Osteoblast (primary cell): ENCODE measurements at places on chromosomes 13 and 19. TPM values are rescaled to one million over a fixed set of nuclear protein-coding genes. Genes with fewer than 3 reads are reported as not detected.

GRCh38 chr13:100106705-100107104 is 17.8 kb downstream of the PCCA start:
- no peak for DNase-seq

DNA sequence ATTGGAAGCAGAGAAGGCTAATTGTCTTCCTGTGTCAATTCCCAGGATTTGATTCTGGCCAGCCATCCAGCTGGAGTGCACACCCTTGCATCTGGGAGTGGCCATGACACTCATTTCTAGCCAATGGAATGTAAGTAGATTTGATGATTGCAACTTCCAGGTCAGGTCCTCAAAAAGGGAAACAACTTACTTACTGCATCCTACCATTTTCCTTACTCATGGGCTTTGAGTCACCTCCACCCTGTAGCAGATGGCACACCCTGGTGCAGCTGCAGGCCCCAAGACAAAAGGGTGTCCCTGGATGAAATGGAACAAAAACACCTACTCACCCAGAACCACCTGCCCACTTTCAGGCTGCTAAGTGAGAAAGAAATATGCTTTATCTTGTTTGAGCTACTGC is 27.3 kb upstream of the MPHOSPH8 start:
- DNase-seq = peak; percentile 61

DNA sequence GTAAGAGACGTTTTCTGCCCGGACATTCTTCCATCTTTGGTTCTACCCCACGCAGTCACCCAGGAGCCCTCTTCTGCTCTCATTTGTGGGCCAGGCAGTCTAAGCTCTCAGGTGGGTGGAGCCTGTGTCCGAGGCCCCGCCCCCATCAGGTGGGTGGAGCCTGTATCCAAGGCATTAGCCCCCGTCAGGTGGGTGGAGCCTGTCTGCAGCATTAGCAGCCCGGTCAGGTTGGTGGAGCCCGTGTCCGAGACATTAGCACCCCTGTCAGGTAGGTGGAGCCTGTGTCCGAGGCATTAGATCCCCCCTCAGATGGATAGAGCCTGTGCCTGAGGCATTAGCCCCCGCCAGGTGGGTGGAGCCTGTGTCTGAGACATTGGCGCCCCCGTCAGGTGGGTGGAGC is 45.5 kb upstream of the C13orf46 start:
- DNase-seq = no peak

The ZIK1 gene
- 11.2 and 11.6 TPM in 2 replicates for total RNA-seq

The IZUMO2 gene
- total RNA-seq = not detected in 2 replicates

GRCh38 chr19:7971553-7972520 is 28.4 kb upstream of the TIMM44 start:
- peak; percentile 53 for DNase-seq

The GNG8 gene
- not detected in 2 replicates for total RNA-seq

The PEAK3 gene
- under 0.01 TPM in 1 of 2 replicates, not detected in the other for total RNA-seq

DNA sequence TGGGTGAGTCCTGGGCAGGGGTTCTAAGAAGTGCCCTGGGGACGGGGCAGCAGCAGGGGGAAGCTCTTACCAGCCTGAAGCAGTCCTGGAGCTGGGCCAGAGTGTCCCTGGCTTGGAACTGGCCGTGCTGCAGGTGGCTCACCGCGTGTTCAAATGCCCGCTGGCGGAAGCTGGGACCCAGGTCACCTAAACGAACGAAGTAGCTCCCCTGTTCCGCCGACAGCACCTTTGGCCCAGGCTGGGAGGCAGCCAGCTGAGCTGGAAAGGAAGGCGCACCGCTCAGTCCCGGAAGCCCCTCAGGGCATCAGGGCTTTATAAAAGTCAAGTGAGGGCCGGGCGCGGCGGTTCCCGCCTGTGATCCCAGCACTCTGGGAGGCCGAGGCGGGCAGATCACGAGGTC is 9.6 kb downstream of the PLIN4 start:
- DNase-seq = no peak

GRCh38 chr19:45092747-45093678 is at the start of gene PPP1R37:
Gene PPP1R37 (plus strand): TSS chr19:45093179. CDS start chr19:45093326, 147 bp downstream.
- DNase-seq = peak; percentile 99

The F2RL3 gene
- total RNA-seq = under 0.01 TPM in 2 replicates

DNA sequence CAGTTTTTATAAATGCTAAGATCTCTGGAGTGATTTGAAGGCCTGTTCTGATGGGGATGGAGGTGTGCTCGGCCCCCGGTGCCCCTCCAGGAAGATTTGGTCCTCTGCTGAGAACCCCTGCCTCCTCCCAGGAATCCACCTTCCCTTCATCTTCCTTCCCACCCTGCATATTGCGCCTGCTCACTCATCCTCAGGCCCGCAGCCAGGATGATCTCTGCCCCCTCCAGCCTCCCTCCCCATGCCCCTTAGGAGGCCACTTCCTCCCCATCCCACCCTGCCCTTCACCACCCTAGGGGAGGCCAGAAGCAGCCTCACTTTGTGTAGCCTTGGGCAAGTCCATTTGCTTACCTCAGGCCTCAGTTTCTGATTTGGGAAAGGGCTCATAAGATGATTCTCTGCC is 19.7 kb downstream of the VASP start:
- DNase-seq = no peak

The ANGPTL8 gene
- total RNA-seq = not detected in 2 replicates

The SLC8A2 gene
- total RNA-seq = under 0.01 and 0.36 TPM in 2 replicates

The SIAH3 gene
- not detected in 2 replicates for total RNA-seq

The ZNF234 gene
- total RNA-seq = 14.8 and 15.9 TPM in 2 replicates

DNA sequence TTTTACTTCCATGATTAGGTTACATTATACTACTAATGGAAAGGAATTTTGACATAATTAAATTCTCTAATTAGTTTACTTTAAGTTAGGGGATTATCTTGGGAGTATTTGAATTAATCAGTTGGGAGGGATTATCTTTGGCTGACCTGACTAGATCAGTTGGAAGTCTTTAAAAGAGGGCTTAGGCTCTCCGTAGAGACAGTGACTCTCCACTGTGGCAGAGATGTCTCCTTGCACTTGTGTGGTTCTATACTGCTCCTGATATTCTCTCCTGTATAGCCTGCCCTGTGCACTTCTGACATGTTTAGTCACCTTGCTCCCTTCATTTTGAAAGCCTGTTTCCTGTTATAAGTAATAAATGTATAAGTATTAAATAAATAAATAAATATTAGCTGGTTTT is 1612.3 kb upstream of the PRR20A start:
- DNase-seq = no peak

DNA sequence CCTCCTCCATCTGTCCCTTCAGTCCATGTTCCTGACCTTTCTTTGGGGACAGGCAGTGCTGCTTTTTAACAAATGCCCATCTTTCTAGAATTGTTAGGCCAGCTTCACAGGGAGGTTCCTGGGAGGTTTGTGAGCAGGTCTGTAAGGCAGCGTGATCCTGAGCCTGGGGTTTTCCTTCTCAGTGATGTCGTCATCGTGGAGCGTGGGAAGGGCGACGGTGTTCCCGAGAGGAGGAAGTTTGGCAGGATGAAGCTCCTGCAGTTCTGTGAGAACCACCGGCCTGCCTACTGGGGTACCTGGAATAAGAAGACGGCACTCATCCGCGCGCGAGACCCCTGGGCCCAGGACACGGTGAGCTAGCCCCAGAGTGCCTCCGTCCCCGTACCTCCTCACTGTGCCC is 26.8 kb downstream of the CHAF1A start:
- no peak for DNase-seq

The ZNF383 gene
- 8.8 and 10.1 TPM in 2 replicates for total RNA-seq

GRCh38 chr19:40219721-40220276 is 1.6 kb upstream of the TTC9B start:
- DNase-seq = peak; percentile 98

The CASP14 gene
- not detected in 2 replicates for total RNA-seq

The SYCN gene
- not detected in 2 replicates for total RNA-seq

The ZNF57 gene
- 5.4 and 6.5 TPM in 2 replicates for total RNA-seq

The C13orf42 gene
- not detected in 2 replicates for total RNA-seq

GRCh38 chr13:50918567-50918966 is 9.0 kb downstream of the RNASEH2B start:
- DNase-seq = no peak

DNA sequence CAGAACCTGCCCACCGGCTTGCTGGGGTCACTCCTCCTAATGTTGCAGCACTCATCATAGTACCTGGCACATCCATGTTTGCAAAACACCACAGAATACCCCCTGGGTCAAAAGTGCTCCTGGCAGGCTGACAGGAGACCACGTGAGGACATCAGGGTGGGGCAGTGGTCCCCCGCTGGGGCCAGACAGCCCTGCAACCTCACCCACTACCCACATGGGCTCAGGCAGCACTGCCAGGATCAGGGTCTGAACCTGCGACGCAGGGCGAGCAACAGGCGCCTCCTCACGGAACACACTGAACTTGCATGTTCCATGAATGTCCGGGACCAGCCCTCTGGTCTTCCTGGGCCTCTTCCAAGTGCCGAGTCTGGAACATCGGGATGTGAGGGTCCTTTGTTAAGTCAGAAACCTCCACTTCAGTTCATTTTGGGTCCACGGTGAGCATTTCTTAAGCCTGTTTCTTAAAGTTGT is 1.4 kb upstream of the SLC7A9 start:
- peak; percentile 88 for DNase-seq

The KXD1 gene
- total RNA-seq = 92.8 and 104 TPM in 2 replicates

The FCAR gene
- not detected in 2 replicates for total RNA-seq

DNA sequence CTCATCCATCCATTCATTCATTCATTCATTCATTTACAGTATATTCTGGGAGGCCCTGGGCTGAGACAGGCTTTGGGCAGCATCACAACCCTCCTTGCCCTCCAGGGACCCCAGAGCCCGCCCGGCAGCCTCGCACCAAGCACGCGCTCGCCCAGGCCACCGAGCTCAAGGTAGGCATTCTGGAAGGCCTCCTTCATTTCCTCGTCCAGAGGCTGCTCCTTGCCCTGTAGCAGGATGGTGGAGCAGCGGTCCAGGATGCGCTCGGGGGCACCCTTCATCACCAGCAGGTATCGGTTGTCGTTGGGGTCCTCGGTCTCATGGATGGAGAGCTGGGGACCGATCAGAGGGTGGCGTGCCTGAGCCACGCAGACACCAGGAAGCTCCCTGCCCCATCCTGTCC is 15.6 kb downstream of the ATP1A3 start:
- DNase-seq = peak; percentile 77

- no peak for DNase-seq
Observed at GRCh38 chr19:39936020-39936419, 1.6 kb upstream of the FCGBP start.

The KCNK6 gene
- total RNA-seq = 5.4 and 6.5 TPM in 2 replicates

DNA sequence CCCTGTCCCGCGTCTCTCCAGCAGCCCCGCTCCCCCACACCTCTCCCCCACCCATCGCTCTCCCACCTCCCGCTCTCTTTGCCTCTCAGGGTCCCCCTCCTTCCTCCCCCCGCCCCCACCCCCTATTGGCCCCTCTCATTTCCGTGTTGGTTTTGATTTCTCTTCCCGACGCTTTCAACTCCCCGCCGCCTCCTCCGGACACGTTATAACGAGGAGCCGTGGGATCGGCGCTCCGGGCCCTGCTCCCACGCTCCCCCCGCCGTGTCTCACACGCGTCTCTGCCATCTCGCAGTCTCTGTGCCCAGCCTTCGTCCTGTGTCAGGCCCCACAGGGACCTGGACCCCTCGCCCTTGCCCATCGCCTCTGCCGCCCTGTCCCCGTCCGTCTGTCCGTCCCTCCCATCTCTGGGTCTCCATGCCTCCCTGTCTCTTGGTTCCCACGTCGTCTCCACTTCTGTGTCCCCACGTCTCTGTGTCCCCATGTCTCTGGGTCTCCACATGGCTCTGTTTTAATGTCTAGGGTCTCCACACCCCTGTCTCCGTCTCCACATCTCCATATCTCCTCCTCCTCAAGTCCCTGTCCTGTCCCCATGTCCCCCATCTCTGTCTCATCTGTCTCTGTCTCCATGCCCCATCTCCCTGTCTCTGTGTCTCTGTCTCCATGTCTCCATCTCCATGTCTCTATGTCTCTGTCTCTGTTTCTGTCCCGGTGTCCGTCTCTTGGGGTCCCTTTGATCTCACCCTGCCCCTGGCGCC is 13.1 kb downstream of the ERFL start:
- DNase-seq = no peak

DNA sequence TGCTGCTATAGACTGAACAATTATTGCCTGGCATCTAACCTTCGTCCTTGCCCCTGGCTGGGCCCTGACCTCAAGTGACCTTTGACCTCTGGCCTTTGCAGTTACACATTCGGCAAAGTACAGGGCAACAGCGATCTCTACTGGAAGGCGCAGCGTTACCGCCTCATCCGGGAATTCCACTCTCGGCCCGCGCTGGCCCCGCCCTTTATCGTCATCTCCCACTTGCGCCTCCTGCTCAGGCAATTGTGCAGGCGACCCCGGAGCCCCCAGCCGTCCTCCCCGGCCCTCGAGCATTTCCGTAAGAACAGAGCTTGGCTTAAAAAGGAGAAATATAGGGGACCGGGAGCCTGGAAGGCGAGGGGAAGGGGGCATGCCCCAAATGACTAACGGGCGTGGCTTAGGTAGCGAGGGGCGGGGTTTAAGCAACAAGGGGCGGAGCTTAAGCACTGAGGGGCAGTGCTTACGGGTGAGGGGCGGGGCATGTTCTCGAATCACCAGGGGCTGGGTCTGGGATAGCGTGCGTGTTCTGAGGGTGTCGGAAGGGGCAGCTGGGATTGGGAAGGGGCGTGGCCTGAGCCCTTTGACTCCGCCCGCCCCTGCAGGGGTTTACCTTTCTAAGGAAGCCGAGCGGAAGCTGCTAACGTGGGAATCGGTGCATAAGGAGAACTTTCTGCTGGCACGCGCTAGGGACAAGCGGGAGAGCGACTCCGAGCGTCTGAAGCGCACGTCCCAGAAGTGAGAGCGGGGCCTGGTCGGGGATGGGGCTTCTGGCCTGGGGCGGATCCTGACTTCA is 52.7 kb downstream of the TRPM4 start:
- no peak for DNase-seq

- no peak for DNase-seq
Observed at GRCh38 chr19:47094557-47095475, 18.8 kb downstream of the ZC3H4 start.

The COL4A2 gene
- 267 and 291 TPM in 2 replicates for total RNA-seq

DNA sequence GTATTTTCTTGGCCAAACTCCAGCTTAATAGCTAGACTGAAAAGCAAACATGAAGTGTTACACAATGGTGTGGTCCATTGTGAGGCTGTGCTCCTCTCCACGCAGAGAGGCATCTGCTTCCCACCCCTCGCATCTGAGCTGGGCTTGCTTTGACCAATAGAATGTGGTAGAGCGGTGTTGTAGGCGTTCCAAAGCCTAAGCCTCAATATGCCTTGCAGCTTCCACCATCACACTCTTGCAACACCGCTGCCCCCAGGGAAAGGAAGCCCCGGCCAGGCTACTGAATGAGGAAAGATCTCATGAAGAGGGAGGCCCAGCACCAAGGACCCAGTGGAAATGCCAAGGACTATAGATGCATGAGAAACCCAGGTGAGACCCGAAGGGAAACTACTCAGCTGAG is 9.4 kb downstream of the FLT1 start:
- no peak for DNase-seq

DNA sequence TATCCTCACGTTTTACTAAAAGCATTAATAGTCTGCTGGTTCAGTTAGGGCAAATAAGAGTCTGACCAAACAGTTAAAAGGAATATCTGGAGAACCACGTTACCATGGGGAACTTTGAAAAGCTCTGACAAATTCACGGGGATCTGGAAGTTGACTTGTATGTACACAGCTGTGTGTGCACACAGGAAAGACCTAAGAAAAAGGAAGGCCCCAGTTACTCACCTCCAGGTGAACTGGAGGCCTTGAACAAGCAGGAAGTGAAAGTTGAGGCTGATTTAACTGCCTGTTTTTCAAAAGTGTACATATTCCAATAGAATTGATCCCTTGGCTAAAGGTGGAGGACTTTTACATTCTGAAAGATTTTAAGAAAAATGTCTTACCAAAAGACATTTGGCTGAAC is 1891.6 kb upstream of the PCDH20 start:
- DNase-seq = no peak

The FFAR2 gene
- not detected in 2 replicates for total RNA-seq

- no peak for DNase-seq
Observed at GRCh38 chr13:99751517-99752199, 219.9 kb downstream of the ZIC5 start.
